ENCODE measurements at places on chromosomes 12 and 14.

DNA sequence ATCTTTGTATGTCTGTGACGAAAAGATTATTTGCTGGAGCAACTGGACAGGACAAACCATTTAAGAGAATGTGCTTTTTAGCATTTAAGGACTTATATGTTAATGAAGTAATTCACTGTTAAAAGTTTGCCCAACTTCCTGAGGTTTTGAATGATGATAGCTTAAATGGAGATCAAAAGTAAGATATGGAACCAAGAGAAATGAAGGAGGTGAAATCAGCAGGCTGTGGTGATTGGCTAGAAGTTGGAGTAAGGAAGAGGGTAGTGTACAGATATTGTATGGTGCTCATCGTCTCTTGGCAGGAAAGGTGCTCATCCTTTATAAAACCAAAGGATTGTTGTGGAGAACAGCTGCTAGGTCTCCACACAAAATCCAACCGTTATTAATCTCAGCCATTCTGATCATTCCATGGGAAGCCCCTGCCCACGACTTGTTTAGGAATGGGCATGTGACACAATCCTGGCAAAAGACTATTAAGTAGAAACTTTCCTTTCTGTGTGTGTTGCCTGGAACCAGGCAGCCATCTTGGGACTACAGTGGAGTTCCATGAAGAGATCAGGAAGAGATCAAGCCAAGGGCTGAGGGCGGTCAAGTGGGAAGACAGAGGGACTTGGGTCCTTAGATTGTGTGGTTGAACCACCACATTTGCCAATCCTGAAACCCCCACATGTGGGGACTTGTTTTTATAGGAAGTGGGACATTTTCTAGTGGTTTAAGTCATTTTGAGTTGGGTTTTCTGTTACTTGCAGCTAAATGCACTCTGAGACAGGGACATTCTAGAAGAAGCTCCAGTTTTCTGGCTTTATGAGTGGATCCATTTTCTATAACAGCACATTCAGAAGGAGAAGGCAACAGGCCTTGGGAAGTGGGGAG lies 56.8 kb upstream of the CHST11 start:
- no peak for DNase-seq

DNA sequence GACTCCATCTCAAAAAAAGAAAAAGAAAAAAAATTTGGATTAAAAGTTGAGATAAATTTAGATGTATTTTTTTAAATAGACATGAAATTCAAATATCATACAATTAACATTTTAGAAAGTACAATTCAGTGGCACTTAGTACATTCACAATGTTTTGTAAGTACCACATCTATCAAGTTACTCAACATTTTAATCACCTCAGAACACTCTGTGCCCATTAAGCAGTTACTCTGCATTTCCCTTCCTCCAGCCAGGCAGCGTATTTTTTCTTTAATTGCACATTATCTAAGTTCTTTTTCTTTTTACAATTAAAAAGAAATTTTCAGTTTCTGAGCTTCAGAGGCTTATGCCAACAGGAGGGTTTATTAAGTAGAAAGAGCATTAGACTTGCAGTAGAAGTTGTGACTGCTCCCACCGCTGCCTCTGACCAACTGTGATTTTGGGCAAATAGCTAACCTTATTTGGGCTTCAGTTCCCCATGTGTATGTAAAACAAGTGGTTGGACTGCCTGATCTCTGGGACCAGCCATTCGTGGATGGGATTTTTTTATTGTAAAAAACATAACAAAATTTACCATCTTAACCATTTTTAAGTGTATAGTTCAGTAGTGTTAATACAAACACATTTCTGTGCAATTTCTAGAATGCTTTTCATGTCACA lies 65.7 kb downstream of the WNK1 start:
- no peak for DNase-seq

GRCh38 chr12:124159655-124160054 lies 135.2 kb upstream of the RFLNA start:
- DNase-seq = no peak

DNA sequence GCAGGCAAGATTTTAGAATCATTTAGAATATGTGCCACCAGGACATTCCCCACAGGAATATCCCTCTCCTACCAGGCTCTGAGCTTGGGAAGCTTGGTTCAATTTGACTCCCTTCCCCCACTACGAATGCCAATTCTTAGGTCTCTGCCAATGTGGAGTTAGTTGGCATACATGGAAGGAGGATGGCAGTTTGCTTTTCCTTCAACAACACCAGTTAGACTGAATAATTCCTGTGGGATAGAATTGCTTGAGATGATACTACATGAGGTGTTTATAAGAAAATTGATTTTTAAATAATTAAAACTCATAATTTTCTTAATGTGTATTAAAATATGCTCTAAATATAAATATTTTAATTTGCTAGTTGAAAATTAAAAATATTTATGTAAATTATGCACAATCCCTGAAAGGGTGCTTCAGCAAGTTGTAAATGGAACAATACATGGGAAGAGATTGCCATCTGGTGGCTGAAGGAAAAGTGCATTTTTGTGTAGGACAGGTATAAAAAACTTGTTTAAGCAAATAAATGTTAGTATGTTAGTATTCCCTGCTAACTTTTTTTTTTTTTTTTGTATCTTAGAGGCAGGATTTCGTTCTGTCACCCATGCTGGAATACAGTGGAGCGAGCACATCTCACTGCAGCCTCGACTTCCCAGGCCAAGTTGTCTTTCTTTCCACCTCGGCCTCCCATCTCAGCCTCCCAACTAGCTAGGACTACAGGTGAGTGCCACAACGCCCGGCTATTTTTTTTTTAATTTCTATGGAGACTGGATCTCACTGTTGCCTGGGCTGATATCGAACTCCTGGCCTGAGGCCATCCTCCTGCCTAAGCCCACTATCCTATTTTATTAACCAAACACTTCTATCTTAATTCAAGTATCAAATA lies 25.8 kb upstream of the STRAP start:
- DNase-seq = peak; percentile 81

GRCh38 chr12:130281153-130281799 lies 56.4 kb upstream of the PIWIL1 start:
- no peak for DNase-seq

DNA sequence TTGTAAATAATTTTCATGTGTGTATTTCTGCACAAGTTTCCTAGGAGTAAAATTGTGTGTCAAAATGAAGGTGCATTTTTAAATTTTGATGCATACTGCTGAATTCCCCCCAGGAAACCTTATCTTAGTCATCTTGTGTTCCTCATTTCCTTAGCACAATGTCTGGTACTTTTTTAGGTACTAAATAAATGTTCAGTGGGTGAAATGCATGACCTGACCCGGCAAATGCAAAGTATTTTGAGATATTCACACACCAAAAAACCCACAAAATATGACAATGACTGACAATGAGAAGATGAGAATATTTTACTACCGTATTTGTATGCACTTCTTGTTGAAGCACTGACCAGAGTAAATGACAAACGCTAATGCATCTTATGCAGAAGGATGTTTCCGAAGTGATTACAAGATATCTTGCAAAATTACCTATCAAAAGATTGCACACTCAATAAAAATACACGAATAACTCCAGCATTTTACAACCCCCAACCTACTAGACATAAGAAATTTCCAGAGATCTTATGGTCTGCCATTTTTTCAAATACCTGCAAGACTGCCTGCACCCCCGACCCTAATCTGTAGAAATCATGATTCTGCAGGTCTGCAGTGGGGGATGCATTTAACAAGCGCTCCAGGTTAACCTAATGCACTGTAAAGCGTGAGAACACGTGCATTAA lies 895 bp upstream of the PRKAB1 start:
- no peak for DNase-seq

- no peak for DNase-seq
Measured at GRCh38 chr12:114287821-114288525, 118.0 kb downstream of the TBX5 start.

DNA sequence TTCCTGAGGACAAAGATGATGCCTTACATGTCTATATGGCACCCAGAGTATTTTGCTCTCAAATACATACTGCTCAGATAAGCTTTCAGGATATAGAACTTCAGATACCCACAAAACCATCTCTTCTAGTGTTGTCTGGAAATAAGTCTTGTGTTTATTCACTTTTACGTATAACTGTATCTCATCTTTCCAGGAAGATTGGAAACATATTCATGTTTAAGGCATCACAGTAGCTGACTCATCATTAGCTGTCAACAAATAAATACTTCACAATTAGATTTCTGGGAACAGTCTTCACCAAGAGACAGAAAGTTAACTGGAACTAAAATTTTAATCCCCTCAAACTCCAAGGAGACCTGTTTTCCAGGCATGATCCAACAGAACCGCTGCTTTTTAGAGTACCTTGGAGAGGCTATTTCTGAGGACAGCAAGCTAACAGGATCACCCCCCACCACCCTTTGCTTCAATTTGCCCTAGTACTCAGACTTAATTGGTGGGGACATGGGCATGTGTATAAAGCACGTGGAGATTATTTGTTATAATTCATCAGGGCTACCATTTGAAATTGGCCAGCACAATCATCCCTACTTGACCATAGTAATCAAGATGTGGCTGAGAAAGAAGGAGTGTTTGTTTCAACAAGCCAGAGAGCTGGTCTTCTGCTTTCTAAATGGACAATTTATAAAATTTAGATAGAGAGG lies 129.3 kb upstream of the HIF1A start:
- DNase-seq = no peak

DNA sequence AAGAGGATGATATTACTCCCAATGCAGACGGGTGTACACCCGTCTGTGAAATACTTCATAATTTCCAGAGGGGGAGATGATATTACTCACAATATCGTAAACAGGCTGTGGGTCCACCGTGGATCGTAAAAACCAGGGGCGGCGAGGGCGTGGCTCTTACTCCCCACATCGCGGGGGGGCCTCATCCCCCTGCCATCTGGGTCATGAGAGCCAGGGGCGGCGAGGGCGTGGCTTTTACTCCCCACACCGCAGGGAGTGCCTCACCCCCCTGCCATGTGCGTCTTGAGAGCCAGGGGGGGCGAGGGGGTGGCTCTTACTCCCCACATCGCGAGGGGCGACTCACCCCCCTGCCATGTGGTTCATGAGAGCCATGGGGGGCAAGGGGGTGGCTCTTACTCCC lies 86.2 kb upstream of the GNG2 start:
- no peak for DNase-seq

- no peak for DNase-seq
Measured at GRCh38 chr14:78491048-78491447, 320.9 kb downstream of the NRXN3 start.

DNA sequence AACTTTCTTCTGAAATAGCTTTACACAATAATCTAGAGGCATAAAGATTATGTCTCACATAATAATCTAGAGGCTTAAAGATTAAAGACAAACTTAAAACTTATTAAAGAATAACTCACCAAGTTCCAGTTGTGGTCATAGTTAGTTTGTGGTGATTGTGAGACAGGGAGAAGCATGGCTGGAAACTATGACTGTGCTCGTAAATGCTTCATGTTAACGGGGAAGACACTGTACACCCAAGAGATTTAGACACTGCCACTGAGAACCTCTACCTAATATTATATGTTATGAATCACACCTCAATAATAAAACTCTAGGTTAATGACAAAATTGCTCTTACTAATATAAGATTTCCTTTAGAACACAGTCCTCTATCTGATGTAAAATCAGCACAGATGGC lies 541.6 kb downstream of the TMEM121 start:
- no peak for DNase-seq

DNA sequence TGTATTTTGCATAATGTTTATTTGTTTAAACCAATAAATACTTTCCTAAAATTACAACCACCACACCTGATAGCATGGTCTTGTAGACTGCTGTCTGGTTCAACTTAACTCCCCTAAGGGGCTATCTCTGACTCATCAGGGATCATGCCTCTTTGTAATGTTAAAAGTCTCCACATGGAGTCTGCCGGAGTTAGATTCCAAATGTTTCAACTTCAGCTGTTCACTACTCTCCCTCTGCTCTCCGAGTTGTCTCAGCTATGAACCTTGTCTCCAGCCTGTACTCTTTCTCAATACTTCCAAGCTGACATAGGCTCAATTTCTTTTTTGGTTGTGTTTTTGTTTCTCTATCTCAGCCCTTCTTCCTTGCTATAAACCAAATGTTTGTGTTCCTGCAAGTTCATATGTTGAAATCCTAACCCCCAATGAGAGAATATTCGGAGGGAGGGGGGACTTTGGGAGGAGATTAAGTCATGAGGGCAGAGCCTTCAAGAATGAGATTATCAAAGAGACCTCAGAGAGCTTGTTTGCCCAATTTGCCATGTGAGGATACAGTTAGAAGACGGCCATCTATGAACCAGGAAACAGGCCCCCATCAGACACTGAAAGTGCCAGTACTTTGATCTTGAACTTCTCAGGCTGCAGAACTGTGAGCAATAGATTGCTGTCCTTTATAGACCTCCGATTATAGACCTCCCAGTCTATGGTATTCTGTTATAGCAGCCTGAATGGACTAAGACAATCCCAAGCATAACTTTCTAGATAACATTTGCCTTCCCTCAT lies 858.2 kb downstream of the VRK1 start:
- DNase-seq = peak; percentile 31

DNA sequence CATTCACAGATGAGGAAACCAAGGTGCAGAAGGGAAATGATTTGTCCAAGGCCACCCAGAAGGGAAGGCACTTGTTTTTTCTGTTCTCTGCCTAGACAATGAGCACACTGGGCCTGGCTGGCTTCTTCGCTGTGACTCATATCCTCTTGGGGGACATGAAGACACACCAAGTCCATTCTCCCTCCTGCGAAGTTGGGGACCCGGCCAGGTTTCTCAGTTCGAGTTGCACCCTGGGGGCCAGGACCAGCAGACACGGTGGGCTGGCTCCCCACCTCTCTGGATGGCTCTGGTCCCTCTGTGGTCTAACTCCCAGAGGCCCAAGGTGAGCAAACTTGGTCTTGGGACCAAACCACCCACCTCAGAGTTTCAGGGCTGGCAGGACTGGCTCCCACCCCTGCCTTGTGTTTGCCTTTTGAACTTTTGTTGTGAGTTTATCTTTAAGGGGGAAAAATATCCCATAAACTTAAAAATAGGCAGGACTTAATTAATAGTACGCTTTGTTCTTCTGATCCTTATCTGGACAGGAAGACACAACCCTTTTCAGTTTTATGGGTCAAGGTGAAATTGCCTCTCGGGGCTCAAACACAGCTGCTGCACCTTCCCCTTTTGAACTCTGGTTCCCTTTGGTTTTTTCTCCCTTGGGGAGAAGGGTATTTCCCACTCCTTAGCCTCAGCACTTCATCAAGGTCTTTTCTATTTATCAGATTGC lies 9.0 kb upstream of the MLEC start:
- DNase-seq = no peak

GRCh38 chr12:123713398-123713797 lies 1.2 kb downstream of the ATP6V0A2 start:
- DNase-seq = no peak

DNA sequence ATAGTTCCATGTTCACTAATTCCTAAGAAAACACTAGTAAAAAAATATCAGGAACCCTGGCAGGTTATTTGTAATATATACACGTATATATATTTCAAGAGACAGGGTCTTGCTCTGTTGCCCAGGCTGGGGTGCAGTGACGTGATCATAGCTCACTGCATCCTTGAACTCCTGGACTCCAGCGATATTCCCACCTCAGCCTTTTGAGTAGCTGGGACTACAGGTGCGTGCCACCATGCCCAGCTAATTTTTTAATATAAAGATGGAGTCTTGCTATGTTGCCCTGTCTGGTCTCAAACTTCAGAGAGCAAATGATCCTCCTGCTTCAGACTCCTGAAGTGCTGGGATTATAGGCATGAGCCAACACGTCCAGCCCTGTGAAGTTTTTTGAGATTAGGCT lies 16.2 kb downstream of the GPRC5A start:
- no peak for DNase-seq

Data from natural killer cell (primary cell).